ENCODE measurements at places on chromosomes 4 and X.

DNA sequence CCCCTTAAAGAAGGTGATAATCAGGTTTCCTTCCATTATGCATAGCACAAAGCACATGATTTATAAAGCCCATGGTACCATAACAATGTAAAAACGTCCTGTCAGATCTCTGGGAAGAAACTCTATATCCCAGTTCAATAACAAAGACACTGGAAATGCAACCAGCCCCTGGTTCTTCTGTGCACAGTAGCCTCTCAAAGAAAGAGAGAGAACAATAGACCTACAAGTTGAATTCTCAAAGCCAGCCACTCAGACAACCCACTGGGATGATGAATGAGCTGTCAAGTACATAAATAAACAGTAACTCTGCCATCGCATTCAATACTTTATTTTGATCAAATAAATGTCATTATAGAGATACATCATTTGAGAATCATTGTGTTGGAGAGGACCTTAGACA, 400.1 kb upstream of the CPEB2 start:
- no peak for DNase-seq

GRCh38 chr4:38294238-38294637, 334.0 kb downstream of the PTTG2 start:
- DNase-seq, result no peak

DNA sequence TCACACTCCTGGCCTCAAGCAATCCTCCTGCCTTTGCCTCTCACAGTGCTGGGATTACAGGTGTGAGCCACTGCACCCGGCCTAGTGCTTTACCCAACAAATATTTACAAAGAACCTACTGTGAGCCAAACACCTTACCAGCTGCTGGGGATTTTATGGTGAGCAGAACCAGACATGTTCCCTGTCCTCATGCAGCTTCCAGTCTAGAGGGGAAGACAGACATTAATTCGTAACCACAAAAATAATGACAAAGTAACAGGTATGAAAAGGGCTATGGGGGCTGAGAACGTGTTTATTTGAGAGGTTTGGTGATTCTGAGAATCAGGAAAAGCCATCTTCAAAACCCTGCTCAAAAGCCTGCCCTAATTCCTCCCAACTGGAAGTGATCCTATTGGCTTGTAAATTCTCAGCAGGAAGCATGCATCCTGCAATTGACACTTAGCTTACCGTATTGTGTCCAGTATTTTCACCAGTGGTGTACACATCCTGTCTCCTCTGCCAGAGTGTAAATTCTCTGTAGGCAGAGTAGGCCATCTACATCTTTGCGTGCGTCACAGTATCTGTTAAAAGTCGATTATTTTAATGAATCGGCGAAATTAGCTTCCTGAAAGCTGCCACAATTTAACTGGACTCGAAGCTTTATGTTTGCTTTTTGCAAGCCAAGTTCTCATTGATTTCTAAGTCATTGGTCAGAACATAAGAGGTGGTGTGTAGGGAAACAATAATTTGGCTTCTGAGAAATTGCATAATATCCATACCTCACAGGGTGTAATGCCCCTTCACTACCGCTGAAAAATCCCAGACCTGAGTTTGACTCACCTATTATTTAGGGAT, 67.0 kb downstream of the TMEM156 start:
- DNase-seq, result no peak

DNA sequence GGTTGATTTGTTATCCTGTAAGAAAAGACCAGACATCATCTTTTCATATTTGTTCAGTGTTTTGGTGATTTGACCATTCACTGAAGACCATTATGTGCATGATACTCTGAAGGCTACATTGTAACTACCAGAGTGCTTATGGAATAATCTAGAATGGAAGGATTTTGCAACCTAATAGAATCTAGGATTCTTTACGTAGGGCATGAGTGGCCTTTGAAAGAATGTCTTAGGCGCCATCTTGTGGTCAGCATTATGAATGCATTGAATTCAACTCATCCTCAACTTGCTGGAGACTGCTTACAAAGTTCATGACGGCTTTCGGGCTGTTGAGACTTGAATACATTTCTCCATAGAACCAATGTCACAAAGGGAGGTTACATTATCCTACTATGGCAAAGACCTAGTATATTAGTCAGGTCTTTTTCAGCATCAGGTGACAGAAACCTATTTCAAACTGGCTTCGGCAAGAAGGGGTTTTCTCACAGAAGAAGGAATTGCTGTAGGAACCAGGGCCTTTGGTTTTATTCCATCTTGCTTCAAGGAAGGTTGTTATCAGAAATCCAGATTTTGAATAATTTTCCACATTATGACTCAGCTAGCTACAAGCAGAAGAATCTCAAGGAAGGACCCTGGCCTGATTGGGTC, 104.1 kb downstream of the GPAT3 start:
- peak; percentile 87 for DNase-seq

- DNase-seq, result no peak
Observed at GRCh38 chr4:93841803-93842345, 13.3 kb downstream of the ATOH1 start.
